ENCODE measurements at places on chromosomes 3 and 15. TPM values are rescaled to one million over a fixed set of nuclear protein-coding genes. Genes with fewer than 3 reads are reported as not detected.

OR5K2 gene
- total RNA-seq, result not detected

ARL14 gene
- not detected for total RNA-seq

GOLGA6B gene
- not detected for total RNA-seq

CILP gene
- total RNA-seq, result not detected

DGKG gene
- 0.54 TPM for total RNA-seq

All from dermis lymphatic vessel endothelial cell (primary cell).